Breast epithelium (tissue), 4 donors: ENCODE measurements at places on chromosomes 16 and 17.

DNA sequence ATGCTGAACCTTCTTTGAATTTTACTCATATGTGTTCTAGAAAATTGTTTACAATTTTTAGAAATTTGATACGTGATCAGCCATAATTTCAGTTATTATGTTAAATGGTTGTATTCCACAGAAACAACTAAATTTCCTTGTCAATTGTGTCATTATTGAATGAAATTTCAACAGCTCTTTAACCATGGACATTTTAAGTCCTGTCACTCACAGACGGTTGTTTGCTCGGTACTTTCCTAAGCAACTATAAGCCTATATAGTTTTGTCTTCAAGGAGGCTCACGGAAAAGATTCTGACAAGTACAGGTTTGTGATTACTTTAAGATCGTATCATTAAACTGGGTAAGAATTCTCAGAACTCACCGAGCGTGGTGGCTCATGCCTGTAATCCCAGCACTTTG is 31.8 kb downstream of the SLC39A11 start:
- no peak for DNase-seq
- H3K36me3 ChIP-seq = no peaks in the 10 kb centered on the region
- H3K27me3 ChIP-seq = no peaks in the 10 kb centered on the region
- no peak overlapping the region for H3K4me3 ChIP-seq
- no peaks in the 10 kb centered on the region for H3K4me1 ChIP-seq

GRCh38 chr17:27320222-27320560 is 26.3 kb downstream of the WSB1 start:
- no peaks in the 10 kb centered on the region for H3K36me3 ChIP-seq
- peaks cover 10% of the 10 kb centered on the region for H3K4me1 ChIP-seq
- H3K27ac ChIP-seq = peak overlapping the region; percentile 64
- H3K4me3 ChIP-seq = no peak overlapping the region

DNA sequence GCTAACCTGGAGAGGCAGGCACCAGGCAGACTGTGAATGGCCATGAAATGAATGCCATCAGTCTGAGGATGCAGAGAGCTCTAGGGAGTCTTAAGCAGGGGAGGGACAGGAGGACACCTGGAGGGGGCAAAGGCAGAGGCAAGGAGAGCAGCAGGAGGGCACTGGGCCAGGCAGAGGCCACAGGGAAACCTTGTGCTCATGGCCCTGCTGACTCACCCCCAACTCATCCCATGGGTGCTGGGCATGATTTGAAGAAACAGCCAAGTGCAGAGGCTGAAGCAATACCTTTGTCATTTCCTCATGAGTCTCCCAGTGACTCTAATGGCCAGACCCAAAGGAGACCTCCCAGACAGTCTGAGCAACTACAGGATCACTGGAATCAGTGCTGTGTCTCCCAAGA is 141.4 kb downstream of the TMEM132E start:
- no peaks in the 10 kb centered on the region for H3K27me3 ChIP-seq
- H3K27ac ChIP-seq = peak overlapping the region; percentile 86
- no peaks in the 10 kb centered on the region for H3K4me1 ChIP-seq
- no peaks in the 10 kb centered on the region for H3K36me3 ChIP-seq
- no peak overlapping the region for H3K4me3 ChIP-seq

DNA sequence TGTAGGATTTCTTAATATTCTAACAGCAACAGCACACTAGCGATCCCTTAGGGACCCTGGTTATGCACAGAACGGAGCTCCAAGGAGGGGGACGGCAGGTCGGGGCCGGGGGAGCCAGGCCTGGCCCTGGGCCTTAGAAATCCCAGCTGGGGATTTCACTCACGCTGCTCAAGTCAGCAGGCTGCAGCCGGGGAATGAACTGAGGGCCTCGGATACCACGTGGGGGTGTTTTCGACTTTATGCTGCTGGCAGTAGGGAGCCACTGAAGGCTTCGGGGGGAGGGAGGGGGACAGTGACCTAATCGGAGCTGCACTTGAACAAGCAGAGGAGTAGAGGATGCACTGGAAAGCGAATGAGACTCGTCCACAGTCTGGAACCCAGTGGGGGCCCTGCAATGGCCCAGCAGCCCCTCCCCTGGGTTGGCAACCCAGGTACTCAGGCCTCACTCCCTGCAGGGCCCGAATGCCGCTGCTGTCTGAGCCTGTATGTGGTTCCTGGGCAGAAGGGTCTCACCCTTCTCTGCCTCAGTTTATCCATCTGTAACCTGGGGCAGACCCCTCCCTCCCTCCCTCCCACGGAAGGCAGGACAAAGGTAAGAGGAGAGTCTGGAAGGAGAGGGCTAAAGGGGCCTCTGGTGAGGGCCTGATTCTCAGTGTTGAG is 53.7 kb downstream of the RPH3AL start:
- no peaks in the 10 kb centered on the region for H3K36me3 ChIP-seq
- H3K4me3 ChIP-seq = no peak overlapping the region
- no peaks in the 10 kb centered on the region for H3K4me1 ChIP-seq
- DNase-seq = peak; percentile 49

- DNase-seq = no peak
- no peak overlapping the region for H3K4me3 ChIP-seq
- no peaks in the 10 kb centered on the region for H3K27me3 ChIP-seq
- H3K36me3 ChIP-seq = peaks cover 16% of the 10 kb centered on the region
Observed at GRCh38 chr17:58504826-58505351, 9.5 kb downstream of the MTMR4 start.

DNA sequence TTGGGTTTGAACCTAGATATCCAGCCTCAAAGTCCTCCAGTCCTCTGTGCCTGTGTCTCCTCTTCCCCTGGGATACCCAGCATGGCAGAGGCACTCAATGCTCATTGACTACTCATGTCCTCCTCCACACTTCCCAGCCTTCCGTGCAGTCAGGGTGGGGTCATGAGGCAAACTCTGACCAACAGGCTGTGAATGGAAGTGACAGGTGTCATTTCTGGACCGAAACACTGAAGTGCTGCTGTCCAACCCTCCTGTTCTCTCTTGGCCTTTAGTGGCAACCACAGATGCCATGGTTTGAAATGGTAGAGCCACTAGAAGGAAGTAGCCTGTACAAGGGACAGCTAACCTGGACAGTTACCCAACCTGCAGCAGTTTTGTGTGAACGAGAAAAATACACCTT is 46.7 kb upstream of the MAP3K14 start:
- no peak overlapping the region for H3K4me3 ChIP-seq
- no peaks in the 10 kb centered on the region for H3K27me3 ChIP-seq
- DNase-seq = peak; percentile 24
- H3K4me1 ChIP-seq = no peaks in the 10 kb centered on the region

DNA sequence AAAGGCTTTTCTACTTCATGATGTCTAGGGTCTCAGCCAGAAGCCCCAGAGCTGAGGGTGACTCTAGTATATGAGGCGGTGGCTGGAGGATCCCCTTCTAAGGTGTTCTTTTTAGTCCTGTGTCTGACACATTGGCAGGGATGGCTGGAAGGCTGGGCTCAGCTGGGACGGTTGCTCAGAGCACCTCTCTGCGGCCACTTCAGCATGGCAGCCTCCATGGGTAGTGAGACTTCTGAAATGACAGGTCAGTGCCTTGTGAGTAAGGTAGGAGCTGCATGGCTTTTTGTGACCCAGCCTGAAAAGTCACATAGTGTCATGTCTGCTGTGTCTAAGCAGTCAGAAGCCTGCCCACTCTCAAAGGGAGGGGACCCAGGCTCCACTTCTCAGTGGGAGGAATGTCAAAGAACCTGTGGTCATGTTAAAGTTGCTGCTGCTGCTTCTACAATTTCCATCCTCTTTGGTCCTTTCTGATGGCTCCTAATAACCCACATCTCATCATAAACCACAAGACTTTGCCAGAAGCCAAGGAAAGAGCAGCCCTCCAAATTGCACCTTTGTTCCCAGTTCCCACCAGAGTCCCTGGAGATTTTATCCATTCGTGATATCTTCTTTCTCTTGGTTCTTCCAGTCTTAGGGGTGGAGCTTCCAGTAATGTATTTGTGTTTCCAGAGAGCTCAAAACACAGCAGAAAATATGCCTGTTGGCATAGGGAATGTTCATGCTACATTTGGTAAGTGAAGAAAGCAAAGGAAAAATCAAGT is 15.4 kb upstream of the KCNG4 start:
- no peaks in the 10 kb centered on the region for H3K27me3 ChIP-seq
- no peak overlapping the region for H3K4me3 ChIP-seq
- DNase-seq = no peak
- no peaks in the 10 kb centered on the region for H3K36me3 ChIP-seq
- H3K4me1 ChIP-seq = no peaks in the 10 kb centered on the region

GRCh38 chr16:71201556-71201955 is 29.0 kb downstream of the HYDIN start:
- no peaks in the 10 kb centered on the region for H3K36me3 ChIP-seq
- no peaks in the 10 kb centered on the region for H3K27me3 ChIP-seq
- no peaks in the 10 kb centered on the region for H3K4me1 ChIP-seq
- no peak overlapping the region for H3K27ac ChIP-seq
- no peak for DNase-seq

DNA sequence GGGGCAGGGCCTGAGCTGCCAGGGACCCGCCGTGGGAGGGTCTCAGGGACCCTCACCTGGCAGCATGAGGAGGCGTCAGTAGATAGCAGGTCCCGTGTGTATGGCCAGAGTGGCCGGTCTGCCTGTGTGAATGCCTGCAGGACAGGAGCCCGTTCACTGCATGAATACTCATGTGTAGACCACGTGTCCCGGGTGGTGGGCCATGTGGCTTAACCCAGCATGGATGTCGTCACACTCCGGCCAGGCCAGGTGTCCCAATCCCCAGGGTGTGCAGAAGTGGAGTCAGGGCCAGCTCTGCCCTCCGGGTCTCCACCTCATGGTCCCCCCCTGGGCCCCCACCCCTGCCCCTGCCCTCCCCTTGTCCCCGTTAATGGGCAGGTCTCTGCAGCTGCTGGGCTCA is 53.7 kb downstream of the BAHCC1 start:
- H3K27me3 ChIP-seq = no peaks in the 10 kb centered on the region
- no peak overlapping the region for H3K4me3 ChIP-seq
- no peaks in the 10 kb centered on the region for H3K4me1 ChIP-seq
- DNase-seq = no peak
- no peaks in the 10 kb centered on the region for H3K36me3 ChIP-seq
